ENCODE measurements at places on chromosomes 5 and 9. TPM values are rescaled to one million over a fixed set of nuclear protein-coding genes. Genes with fewer than 3 reads are reported as not detected.

GRCh38 chr5:59061377-59061776 lies 478.5 kb downstream of the RAB3C start:
- ATAC-seq = peak; percentile 85

GRCh38 chr5:15834596-15835245 lies 334.7 kb downstream of the FBXL7 start:
- no peak for ATAC-seq

The TPPP gene
- total RNA-seq = 0.22 TPM

GRCh38 chr5:31385774-31386537 lies 145.9 kb downstream of the DROSHA start:
- ATAC-seq = no peak

The MAST4 gene
- 21.9 TPM for total RNA-seq

The MARVELD2 gene
- 0.26 TPM for total RNA-seq

DNA sequence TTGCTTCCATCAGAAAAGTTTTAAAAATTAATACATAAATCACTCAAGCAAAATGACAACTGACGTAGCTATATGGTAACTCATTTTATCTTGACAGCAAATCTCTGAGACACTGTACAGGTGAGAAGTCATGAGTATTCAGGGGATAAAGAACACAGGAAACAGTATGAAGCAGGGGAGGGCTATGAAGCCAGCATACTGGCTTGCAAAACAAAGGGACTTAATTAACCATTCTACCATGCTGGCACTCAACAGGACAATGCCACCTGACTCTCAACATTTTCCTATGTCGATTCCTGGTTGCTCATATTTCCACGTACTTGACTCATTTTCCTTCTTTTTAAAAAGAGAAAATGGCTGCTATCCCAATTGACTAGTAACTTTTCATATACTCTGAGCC lies 151.4 kb upstream of the RETREG1 start:
- no peak for ATAC-seq

The NPR3 gene
- 9.3 TPM for total RNA-seq

GRCh38 chr5:140221697-140222223 lies 46.8 kb downstream of the CYSTM1 start:
- no peak for ATAC-seq

GRCh38 chr5:162496100-162496808 lies 428.7 kb downstream of the GABRG2 start:
- no peak for ATAC-seq

DNA sequence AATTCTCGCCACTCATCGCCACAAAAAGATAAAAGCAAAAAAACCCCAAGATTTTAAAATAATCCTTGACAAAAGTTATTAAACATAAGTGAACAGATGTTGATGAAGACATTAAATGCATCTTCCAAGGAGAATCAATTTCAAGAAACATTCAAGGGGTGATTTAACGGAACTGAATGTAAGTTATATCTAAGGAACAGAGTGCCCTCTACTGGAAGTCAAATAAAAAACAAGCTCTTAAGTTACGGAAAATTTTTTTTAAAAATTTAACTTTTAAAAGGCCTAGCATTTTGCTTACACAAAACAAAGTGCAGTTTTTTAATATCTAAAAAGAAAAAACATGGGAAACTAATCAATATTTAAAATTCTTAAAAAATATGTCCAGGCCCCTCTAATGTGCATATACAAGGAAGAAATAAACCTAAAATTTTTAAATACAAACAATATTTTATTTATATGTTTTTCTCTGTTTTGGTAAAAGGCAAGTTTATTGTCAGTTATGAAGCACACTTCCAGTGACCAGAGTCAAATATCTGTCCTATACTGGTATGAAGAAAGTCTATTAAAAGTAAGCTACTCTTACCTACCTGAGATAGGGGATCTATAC lies 28.0 kb downstream of the TEX10 start:
- no peak for ATAC-seq

The SLC25A25 gene
- total RNA-seq = 10.0 TPM

DNA sequence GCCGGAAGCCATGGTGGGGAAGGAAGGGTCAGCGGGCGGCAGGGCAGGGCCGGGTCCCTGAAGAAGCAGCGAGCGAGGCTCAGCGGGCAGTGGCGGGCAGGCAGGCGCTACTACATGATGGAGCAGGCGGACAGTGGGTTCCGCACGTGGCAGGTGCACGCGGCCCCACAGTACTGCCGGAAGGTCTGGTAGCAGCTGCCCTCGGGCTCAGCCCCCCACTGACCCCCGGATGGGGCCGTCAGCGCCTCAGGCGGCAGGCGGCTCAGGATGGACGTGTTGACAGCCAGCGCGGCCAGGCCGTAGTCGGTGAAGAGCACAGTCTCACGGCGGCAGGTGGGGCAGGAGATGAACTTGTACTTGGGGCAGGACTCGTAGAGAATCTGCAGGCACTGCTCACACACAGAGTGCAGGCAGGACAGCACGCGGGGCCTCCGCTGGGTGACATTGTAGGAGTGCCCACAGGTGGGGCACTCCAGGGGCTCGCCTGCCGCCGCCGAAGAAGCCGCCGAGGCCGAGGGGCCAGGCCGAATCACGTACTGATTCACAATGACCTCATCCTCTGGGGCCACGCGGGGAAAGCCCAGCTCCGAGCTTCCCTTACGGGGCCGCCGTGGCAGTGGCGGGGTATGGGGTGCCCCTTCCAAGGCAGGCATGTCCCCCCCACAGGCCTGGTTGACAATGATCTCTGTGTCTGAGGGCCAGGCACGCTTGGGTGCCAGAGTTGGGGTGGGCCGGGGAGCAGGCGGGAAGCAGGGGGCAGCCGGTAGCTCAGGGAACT lies 1.5 kb downstream of the RNF208 start:
- ATAC-seq = no peak

GRCh38 chr9:77978086-77978781 lies 53.4 kb downstream of the GNAQ start:
- ATAC-seq = no peak

The FRRS1L gene
- 13.2 TPM for total RNA-seq

DNA sequence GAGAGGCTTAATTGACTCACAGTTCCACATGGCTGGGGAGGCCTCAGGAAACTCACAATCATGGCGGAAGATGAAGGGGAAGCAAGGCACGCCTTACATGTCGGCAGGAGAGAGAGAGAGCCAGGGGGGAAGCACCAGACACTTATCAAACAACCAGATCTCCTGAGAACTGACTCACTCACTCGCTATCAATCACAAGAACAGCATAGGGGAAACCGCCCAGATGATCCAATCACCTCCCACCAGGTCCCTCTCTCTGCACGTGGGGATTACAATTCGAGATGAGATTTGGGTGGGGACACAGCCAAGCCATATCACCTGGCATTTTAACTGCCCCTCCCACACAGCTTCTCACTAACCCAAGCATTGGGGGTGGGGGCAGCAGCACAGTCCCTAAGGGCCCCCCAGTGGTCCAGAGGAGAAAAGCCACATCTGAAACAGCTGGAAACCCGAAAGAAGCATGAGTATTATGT lies 76.1 kb upstream of the ASS1 start:
- peak; percentile 75 for ATAC-seq

GRCh38 chr5:117143406-117143805 lies 568.8 kb upstream of the SEMA6A start:
- ATAC-seq = no peak

GRCh38 chr9:110307191-110307590 lies 30.5 kb downstream of the TXNDC8 start:
- ATAC-seq = no peak

DNA sequence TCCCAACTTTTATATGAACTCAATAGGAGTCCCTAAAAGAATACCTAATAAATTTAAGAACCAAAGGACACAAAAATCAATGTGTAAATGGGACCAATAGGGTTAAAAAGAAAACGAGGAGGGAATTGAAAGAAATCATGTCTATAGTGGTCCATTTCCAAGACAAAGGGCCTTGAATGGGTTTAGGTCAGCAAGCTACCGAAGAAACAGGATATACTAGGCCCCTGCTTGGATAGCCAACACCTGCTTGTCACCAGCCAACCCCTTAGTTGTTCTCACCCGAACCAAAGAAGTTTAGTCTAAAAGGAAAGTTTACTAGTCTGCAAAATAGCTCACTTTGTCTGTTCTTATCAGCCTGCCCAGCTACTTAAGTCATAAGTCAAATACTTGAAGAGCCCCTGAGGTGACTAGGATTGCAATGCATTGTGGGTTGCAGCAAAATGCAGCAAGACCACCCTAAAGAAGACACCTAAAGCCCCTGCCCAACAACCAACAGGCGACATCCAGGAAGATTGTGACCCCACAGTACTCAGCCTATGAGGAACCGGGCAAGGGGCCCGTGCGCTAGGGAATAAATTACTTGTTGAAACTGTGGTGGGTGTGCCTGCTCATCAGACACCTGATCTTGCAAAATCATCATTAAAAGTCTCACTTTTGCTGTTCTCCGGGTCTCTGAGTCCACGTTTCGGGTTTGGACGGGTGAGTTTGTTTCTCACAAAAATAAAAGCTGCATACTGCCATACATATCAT lies 183.9 kb upstream of the PPP1R26 start:
- no peak for ATAC-seq

- peak; percentile 88 for ATAC-seq
Measured at GRCh38 chr9:130986356-130986965, 22.5 kb upstream of the LAMC3 start.

DNA sequence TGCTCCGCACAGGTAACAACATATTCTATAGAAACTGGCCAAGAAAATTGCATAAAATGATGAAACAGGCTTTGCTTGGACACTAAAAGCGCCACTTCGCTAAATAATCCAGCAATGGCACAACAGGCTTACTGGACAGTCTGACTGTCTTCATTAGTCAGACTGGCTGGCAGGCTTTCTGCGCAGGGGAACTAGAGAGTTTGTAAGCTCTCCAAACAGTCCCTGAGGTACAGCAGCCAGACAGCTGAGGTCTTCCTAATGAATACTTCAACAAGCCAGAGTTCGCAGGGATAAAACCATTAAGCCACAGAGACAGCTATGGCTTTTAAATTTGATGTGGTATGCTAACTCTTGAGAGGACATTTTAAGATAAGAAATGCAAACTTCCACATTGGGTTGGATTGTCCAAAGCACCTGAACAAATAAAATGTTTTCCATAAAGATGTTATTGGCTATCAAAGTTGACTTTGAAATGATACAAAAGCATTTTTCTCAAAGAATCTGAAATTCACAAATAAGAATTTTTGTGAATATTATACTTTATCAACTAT lies 20.7 kb downstream of the PLK2 start:
- no peak for ATAC-seq

DNA sequence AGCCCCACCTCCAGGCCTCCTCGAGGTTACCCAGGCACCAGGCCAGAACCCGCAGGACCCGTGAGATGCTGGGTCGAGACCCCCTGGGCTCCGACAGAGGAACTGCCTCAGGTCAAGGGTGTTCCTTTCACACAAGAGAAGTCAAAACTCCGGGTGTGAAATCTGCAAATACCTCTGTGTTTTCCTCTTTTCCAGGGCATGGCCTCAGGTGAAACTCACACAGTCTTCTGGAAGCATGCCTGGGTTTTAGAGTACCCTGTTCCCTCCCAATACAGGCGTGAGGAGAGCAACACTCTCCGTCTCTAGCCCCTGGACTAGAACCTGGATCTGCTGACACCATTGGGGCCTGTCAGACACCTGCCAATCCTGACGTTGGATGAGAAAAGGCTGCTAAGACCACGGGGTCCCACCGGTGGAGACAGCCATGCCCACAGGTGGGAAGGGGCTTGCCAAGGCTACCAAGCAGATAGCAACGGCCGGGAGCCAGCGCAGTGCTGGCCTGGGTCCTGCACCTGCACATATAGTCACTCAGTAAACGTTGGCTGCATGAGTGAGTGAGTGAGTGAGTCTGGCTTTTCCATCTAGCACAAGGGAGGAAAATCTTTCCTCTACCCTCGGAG lies 182.0 kb upstream of the PPP1R26 start:
- ATAC-seq = no peak

DNA sequence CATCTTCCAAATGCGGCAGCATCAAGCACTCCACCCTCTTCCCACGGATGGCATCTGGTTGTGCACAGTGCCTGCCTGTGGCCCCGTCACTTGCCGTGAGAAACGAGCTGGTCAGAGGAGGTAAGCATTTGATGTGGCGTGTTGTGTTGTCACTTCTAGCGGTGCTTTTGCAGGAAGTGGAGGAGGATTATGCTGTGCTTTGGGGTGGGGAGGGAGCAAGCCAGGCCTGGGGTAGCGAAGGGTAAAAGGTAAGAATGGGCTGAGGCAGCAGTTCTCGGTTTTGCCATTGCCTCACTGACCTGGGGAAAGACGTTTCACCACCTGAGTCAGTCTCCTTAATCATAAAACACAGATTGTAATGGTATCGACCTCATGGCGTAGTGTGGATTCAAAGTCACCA lies 2.3 kb upstream of the POMT1 start:
- ATAC-seq = no peak

DNA sequence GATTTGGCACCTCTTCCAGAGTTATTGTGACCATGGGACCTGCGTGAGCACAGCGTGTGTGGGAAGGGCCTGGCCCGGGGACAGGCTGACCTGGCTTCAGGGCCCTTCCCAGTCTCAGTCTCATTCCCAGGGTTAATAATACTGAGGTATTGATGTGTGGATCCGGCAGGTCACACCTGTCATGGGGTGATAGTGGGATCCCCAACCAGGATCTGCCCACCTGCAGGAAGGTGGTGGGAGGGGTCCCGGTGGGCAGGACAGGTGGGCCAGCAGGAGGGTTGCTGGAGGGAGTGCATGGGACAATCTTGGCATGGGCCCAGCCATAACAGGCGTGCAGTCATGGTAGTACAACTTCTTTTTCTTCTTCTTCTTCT lies 55.4 kb downstream of the COL15A1 start:
- no peak for ATAC-seq

The BRD8 gene
- 35.9 TPM for total RNA-seq

GRCh38 chr5:42787845-42788244 lies 23.8 kb downstream of the SELENOP start:
- no peak for ATAC-seq

The SLC25A2 gene
- total RNA-seq = 0.91 TPM

DNA sequence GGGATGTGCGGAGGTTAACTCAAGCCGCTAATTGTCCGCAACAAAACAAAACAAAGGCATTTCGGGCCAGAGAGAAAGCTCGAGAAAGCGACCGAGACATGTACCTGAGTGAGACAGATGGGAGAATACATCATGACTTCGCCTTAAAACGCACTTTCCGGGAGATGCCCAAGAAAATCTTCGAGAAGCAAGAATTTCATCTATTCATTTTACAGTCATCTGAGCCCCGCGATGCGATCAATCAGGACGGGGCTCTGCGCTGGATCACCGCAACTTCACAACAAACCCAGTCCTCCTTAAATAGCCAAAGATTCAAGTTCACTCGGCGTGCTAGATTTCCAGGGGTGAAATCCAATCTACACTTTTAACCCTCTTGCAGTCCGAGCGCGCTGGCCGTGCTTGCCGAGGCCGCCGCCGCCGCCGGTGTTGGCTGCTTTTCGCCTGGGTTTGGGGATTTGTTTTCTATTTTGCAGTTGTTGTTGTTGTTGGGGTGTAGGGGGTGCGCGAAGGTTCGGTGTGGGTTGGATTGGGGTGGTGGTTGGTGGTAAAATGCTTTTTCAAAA lies 482 bp downstream of the NFIB start:
- ATAC-seq = no peak

The MEF2C gene
- 123 TPM for total RNA-seq
